Activated naive CD8-positive, alpha-beta T cell treated with anti-CD3 and anti-CD28 coated beads for 36 hours (primary cell): ENCODE measurements at places on chromosomes 7 and 10. TPM values are rescaled to one million over a fixed set of nuclear protein-coding genes. Genes with fewer than 3 reads are reported as not detected.

DNA sequence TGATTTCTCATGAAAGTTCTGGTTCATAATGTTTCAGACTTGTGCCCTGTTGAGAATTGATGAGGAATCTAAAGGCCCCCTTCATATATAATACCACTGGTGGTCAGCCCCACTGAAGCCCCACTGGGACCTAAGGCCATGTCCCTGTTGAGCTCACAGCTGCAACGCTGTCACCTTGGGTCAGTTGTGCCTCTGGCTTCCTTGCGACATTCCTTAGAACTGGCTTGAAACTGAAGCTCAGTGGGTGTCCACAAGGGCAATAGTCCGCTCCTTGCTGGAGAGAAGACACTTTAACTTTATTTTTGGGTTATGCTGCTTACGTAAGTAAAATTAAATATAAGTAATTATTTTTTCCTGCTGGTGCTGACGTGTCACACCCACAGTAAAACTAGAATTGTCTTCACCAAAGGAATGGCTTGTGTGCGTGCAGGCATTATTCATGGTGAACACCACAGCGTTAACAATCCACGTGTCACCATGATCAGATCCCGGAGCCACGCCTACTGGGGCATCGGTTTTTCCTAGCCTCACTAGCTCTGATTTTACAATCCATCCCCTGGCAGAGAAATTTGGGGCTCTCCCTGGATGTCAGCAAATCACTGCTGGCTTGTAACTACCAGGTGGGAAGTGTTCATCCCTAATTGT is 66.5 kb downstream of the BICC1 start:
- peaks cover 2% of the 10 kb centered on the region for H3K27me3 ChIP-seq
- no peak for DNase-seq
- H3K4me3 ChIP-seq = no peak overlapping the region

DNA sequence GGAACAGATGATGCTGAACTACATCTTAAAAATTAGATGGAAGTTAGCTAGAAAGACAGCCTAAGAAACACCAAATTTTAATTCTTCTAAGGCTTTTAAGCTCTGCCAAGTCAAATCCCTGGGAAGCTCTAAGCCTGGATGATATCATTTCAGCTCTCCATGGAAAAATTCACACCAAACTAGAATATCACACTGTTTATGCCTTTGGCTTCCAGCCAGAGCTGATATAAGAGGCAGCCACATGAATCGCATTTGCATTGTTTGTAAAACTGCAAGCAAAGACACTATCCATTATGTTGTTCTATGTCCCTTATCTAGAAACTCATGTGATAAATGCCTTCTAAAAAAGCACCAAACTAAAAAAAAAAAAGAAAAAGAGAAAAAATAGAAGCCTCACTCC is 430.4 kb downstream of the GRID1 start:
- H3K27ac ChIP-seq = no peak overlapping the region
- H3K4me1 ChIP-seq = no peaks in the 10 kb centered on the region
- H3K36me3 ChIP-seq = no peaks in the 10 kb centered on the region
- DNase-seq = no peak
- H3K4me3 ChIP-seq = no peak overlapping the region

- H3K4me3 ChIP-seq = no peak overlapping the region
- peaks cover 3% of the 10 kb centered on the region for H3K4me1 ChIP-seq
- no peaks in the 10 kb centered on the region for H3K36me3 ChIP-seq
- peaks cover 12% of the 10 kb centered on the region for H3K27me3 ChIP-seq
- no peak overlapping the region for H3K27ac ChIP-seq
- no peak for DNase-seq
Observed at GRCh38 chr10:89373916-89374711, 3.7 kb upstream of the IFIT1B start.

DNA sequence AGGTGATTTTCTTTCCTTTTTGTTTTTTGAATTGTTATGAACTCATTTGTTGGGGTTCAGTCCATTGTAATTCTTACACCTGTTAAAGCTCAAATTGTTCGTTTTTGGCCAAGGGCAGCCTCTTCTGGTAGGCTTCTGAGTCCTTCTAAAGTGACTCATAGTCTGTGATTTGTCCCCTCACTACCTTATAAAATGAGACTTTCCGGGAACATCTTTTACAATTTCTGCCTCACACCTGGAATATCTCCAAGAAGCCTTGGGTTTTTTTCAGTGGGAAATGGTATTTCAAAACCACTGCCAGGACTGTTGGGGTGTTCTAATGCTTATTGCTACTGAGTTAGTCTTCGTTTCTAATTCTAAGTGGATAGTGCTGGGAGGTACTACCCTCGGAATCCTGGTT is 56.7 kb downstream of the BMPR1A start:
- no peak overlapping the region for H3K4me3 ChIP-seq
- no peak overlapping the region for H3K27ac ChIP-seq
- peaks cover 7% of the 10 kb centered on the region for H3K4me1 ChIP-seq
- no peaks in the 10 kb centered on the region for H3K27me3 ChIP-seq
- H3K36me3 ChIP-seq = no peaks in the 10 kb centered on the region

DNA sequence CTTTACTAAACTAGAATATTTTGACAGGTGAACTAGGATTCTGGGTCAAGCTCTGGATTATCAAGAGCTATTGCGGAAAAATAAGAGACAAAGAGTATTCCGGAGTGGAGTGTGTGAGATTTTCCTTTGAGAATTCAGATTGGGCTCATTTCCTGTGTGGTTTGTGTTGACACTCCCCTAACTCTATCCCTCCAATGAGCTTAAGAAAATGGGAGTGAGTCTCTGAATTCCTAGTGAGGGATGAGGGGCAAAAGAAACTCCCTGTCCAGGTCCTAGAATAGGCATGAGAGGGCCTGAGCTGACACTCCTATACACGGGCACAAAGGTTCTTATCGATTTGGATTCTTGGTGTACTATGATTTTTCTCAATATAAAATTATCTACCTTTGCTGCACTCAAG is 10.2 kb downstream of the KLF14 start:
- H3K27me3 ChIP-seq = peaks cover 46% of the 10 kb centered on the region
- H3K27ac ChIP-seq = no peak overlapping the region
- H3K4me3 ChIP-seq = no peak overlapping the region
- no peaks in the 10 kb centered on the region for H3K36me3 ChIP-seq

GRCh38 chr7:32126843-32127242 is 56.6 kb upstream of the PDE1C start:
- H3K27ac ChIP-seq = no peak overlapping the region
- H3K4me1 ChIP-seq = no peaks in the 10 kb centered on the region
- DNase-seq = no peak
- no peaks in the 10 kb centered on the region for H3K27me3 ChIP-seq
- H3K4me3 ChIP-seq = no peak overlapping the region

DNA sequence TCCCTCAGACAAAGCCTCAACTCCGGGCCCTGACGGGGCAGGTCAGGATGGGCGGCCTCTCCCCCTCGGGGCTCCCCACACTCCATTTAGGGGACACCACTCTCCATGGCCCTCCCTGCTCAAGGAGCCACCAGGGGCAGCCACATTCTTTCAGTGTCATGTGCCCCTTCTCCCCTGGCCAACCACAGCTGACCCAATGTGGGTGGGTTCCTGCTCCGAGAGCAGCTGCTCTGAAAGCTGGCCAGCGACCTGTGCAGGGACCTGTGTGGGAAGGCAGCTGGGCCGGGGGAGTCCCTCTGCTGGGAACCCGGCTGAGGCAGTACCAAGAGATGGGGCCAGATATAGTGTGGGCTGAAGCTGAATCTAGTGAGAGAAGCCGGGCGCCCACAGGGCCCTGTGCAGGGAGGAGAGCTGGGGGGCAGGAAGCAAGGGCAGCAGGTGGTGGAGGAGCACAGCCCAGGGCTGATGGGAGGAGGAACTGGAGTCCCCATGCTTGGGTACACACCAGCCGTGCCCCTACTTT is 40.6 kb upstream of the NPFFR1 start:
- no peaks in the 10 kb centered on the region for H3K27me3 ChIP-seq
- peak; percentile 22 for DNase-seq
- no peak overlapping the region for H3K4me3 ChIP-seq
- H3K36me3 ChIP-seq = no peaks in the 10 kb centered on the region

- H3K36me3 ChIP-seq = no peaks in the 10 kb centered on the region
- no peak overlapping the region for H3K27ac ChIP-seq
- no peaks in the 10 kb centered on the region for H3K4me1 ChIP-seq
- DNase-seq = no peak
- H3K4me3 ChIP-seq = no peak overlapping the region
Observed at GRCh38 chr10:124892031-124892430, 49.9 kb upstream of the ZRANB1 start.

DNA sequence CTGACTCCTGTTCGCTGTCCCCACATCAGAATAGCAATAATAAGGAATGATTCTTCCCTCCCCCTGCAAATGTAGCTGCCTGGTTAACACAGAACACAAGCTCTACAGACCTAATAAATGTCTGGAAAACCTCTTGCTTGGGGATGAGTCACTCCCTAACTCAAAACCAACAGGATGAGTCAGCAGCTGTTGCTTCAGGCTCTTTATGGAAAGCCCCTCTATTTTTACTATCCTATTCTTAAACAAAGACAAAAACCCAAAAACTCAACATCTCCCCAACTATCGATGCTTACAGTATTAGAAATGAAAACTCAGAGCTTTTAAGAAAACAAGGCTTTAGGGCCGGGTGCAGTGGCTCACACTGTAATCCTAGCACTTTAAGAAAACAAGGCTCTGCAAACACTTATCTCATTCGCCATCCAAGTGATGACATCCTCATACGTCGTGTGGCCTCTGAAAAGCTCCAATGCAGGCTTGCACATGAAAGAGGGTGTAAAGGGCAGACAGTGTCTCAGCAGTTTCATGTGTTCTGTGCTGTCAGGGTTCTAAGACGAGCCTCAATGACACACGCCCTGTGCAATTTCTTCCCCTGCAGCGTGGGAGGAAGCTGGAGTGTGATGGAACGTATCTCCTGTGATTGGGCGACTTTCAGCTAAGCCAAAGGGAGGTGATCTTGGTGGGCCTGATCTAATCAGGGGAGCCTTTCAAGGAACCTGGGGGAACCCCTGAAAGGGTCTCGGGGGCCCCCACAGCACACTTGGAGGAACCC is 70.1 kb downstream of the AMZ1 start:
- DNase-seq = peak; percentile 78
- peaks cover 35% of the 10 kb centered on the region for H3K36me3 ChIP-seq
- peak overlapping the region; percentile 63 for H3K4me3 ChIP-seq
- H3K27ac ChIP-seq = peak overlapping the region; percentile 94

DNA sequence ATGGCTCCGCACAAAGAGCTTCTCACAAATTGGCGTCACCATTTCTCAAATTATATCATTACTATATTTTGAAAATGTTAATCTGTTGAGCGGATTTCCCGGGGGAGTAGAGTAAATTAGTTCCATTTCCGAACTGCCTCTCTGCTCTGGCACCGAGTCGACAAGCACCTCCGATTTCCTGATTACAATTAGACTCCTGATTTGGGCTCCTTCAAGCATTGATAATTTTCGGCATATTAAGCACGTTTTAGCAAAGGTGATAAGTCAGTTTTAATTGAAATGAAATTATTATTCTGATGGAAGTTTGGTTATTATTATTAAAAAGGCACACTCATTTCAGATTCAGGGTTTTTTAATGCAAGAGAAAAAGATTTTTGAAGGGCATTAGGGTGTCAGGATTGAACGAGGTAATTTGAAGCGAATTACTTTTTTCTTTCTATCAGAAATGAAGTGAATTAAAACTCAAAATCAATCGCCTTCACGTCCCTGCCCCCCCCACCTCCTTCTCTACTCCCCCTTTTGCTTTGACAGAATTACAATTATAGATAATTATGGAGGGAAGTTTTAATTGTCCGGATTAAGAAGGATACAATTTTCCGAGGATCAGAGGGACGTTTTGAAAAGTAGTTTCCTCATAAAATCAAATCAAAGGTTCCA is 4.0 kb upstream of the UNCX start:
- no peak for DNase-seq
- no peak overlapping the region for H3K4me3 ChIP-seq
- H3K36me3 ChIP-seq = no peaks in the 10 kb centered on the region

GRCh38 chr7:39609113-39609934 is 14.0 kb upstream of the RALA start:
- peak; percentile 35 for DNase-seq
- H3K4me3 ChIP-seq = peak overlapping the region; percentile 58
- H3K27me3 ChIP-seq = peaks cover 16% of the 10 kb centered on the region
- H3K36me3 ChIP-seq = no peaks in the 10 kb centered on the region
- peaks cover 41% of the 10 kb centered on the region for H3K4me1 ChIP-seq

GRCh38 chr7:8386926-8387550 is 46.4 kb upstream of the NXPH1 start:
- no peaks in the 10 kb centered on the region for H3K36me3 ChIP-seq
- H3K27me3 ChIP-seq = peaks cover 28% of the 10 kb centered on the region
- H3K4me1 ChIP-seq = peaks cover 5% of the 10 kb centered on the region
- no peak overlapping the region for H3K27ac ChIP-seq
- H3K4me3 ChIP-seq = no peak overlapping the region

DNA sequence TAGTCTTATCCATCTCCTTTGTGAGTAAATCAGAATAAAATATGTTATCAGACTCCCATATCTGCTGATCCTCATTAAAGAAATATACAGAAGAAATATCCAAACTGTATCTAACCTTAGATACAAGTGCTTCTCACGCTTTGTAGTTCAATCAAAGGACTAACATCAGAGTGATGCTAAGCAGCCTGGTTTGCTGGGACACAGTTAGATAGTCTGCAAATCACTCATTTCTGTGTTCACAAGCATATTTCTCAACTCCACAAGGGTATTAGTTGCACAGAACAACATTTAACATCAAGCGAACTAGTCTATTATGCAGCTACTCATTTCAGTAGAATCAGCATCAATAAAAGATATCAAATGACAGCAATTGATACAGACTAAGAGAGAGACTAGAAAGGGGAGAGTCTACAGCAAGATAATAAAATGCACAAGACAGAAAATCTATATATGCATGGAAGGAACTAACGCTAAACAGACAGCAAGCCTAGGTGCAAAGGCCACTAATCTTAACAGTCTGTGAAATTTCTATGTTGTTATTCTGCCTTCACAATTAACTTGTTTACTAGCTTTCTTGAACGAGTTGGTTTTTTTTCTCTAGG is 30.0 kb downstream of the DNAJC12 start:
- H3K4me1 ChIP-seq = peaks cover 14% of the 10 kb centered on the region
- H3K27me3 ChIP-seq = no peaks in the 10 kb centered on the region
- DNase-seq = no peak
- no peak overlapping the region for H3K27ac ChIP-seq
- peaks cover 36% of the 10 kb centered on the region for H3K36me3 ChIP-seq

GRCh38 chr7:20241911-20242261 is 24.7 kb upstream of the MACC1 start:
- H3K27ac ChIP-seq = no peak overlapping the region
- H3K4me1 ChIP-seq = peaks cover 16% of the 10 kb centered on the region
- no peak for DNase-seq
- H3K27me3 ChIP-seq = peaks cover 6% of the 10 kb centered on the region
- H3K36me3 ChIP-seq = peaks cover 3% of the 10 kb centered on the region
- no peak overlapping the region for H3K4me3 ChIP-seq

LRRC18 gene
- total RNA-seq = not detected

HTR7 gene
- not detected for total RNA-seq

TEX36 gene
- total RNA-seq = not detected

CPED1 gene
- not detected for total RNA-seq

INPP5A gene
- 7.4 TPM for total RNA-seq

MKI67 gene
- total RNA-seq = 210 TPM

OLAH gene
- total RNA-seq = 2.0 TPM

CRHR2 gene
- total RNA-seq = not detected

GCK gene
- 3.7 TPM for total RNA-seq

CAMK1D gene
- 15.4 TPM for total RNA-seq

WDFY4 gene
- total RNA-seq = 1.2 TPM
